ENCODE measurements at places on chromosomes 6 and 20.

- DNase-seq: no peak
Observed at GRCh38 chr20:40331249-40331648, 357.8 kb downstream of the MAFB start.

GRCh38 chr20:57283860-57284259 is 17.4 kb upstream of the BMP7 start:
- no peak for DNase-seq

GRCh38 chr6:155106456-155107115 is 111.5 kb downstream of the TIAM2 start:
- no peak for DNase-seq

DNA sequence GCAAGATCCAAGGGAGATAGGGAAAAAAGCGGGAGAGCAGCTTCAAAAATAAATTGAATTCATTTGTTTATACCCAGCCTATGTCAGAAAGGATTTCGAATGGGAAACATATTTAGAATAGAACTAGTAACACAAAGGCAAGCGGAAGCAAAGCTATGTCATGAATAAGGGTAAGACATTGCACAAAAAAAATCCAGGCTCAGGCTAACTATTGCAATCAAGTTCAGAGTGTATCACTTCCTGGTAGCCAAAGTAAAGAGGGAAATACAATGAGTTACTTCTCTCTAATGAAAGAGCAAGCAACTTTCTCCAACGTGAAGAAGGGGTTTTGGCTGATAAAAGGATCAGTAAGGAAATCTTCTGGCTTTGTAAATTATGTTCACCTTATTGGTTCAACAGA is 212.8 kb downstream of the ZMYND8 start:
- no peak for DNase-seq

Measured in central memory CD4-positive, alpha-beta T cell (primary cell).